ENCODE measurements at places on chromosomes 11 and 22.

GRCh38 chr11:57476047-57476756 lies 15.9 kb downstream of the RTN4RL2 start:
- no peak for DNase-seq

GRCh38 chr11:103875855-103876510 lies 160.5 kb upstream of the DDI1 start:
- no peak for DNase-seq

DNA sequence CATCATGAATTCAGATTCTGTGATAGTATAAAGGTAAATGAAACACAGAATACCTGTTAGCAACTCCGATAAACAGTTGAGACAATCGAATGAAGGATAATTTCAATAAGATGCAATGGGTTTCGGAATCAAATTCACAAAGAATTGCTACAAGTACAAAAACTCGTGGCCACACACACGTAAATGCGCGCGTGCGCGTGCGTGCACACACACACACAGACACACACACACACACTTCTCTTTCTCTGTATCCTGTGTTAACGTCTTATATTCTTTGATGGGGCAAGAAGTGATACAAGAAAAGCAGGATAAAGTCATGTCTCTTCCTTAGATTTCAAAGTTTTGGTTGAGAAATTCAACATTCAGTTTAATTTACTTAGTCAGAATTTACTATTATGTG lies 57.2 kb downstream of the FOLH1 start:
- DNase-seq, result no peak

DNA sequence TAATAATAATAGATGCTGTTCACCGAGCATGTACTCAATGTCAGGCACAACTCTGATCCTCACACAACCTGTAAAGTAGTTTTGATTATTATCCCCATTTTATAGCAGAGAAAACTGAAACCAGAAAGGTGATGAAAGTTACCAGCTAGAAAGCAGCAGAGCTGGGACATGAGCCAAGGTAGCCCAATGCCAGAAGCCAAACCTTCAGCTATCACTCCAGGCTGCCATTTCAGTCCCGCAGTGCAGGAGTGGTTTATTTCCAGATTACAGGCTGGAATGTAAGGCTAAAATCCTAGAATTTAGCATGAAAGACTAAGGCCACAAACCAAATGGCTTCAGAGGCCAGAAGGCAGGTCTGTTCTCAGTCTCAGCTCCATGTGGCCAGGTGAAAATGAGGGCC lies 108.8 kb downstream of the TENM4 start:
- no peak for DNase-seq

- no peak for DNase-seq
Measured at GRCh38 chr11:84021291-84021690, 735.1 kb upstream of the CCDC90B start.

DNA sequence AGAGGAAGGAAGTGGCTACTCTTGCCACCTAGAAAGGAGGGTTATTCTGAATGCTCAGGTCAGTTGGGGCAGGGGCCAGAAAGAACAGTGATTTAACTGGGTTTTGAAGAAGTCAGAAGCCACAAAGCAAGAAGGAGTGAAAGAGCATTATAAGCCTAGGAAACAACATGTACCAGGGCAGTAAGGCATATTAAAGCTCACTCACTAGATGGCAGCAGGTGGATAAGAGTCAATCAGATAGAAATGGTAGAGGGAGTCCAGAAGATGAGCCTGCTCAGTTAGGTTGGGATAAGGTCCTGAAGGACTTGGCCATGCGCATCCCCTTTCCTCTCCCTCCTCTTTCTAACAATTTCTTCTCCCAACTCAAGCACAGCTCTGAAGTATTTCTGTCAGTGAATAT lies 22.0 kb upstream of the PATE1 start:
- no peak for DNase-seq

GRCh38 chr11:64642871-64643255 lies 51.8 kb downstream of the SLC22A12 start:
- DNase-seq, result no peak

DNA sequence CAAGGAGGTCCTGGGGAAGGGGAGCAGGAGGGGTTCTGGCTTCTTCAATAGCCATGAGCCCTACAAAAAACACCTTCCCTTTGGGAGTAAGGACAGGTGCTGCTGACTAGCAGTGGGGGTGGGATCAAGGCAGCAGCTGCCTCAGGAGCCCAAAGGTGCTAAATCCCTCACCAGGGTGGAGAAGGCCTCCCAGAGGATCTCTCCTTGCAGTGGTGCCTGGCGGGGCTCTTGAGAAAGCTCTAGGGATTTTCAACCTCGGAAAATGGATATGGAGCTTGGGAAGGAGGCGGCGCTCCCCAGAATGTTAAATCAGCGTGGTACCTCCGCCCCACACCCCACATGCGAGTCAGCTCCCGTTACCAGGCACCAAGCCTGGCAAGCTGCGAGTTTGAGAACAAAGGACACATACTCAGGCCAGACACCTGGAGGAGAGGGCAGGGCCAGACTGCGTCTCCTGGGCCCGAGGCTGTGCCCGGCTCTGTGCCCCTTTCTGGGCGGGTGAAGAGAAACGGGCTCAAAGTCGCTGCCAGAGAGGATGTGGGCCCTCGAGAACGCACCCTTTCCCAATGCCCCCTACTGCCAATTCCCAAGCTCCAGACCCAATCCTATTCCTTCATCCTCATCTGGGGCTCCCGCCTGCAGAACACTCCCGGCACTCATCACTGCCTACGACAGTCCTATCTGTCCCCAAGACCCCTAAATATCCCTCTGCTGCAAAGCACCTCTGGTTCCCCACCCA lies 139.0 kb downstream of the BRD1 start:
- no peak for DNase-seq

DNA sequence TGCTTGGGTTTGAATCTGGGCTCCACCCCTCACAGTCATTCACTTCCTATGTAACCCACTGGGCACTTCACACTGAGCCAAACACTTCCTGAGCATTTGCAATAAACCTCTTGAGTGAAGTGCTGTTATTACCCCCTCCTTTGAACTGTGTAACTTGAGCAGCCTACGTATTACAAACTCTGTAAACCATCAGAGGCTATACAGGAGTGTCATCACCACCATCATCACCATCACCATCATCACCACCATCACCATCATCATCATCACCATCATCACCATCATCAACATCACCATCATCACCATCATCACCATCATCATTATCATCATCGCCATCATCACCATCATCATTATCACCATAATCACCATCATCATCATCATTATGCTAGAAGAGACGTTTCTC lies 18.4 kb downstream of the RTL6 start:
- DNase-seq, result no peak

DNA sequence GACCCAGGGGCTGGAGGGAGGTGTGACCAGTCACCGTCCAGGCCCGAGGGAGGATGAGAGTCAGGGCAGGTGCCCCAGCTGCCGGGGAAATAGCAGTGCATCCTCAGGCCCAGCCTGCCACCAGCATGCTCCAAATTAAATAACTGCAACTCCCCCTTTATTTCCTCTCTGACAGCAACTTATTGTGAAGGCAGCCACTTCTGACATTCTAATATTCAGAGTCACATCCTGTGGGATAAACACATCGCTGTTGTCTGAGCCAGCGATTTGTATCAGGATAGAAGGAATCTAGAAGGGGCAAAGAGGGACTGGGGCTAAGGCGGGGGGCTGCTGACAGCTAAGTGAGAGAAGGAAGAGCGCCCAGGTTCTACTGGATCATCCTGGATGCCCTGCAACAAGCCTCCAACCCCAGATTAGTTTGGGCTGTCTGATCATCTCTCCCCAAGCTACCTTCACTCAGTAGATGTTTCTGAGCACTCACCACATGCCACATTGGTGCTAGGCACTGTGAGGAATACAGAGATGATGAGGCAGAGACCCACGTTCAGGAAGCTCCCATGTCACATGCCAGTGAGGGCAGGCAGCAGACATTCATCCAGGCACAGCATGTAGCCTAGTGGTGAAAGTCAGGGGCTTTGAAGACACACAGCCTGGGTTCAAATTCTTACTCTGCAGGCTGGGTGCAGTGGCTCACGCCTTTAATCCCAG lies 214.1 kb downstream of the BUD13 start:
- DNase-seq, result no peak

DNA sequence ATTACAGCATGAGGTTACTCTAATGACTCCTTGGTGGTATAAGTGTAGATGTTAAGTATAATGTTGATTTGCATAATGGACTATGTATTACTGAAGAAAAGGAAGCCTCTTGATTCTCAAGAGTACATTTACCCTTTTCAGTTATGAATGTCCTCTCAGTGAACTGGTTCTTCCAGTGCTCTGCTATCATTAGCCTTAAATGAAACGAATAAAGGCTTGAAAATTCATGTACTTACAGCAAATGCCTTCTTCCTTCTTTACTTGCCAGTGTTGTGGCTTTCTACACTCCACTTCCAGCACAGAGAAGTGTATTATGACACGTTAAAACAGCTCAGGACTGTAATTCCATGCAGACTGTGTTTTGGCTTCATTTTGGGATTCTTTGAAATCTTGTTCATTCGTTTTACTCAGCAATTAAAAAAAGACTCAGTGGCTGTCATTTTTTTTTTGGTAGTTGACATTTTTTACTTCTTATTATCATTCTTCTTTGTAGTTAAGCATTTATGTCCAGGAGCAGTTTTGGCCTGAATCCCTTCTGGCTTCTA lies 96.9 kb downstream of the MTMR3 start:
- DNase-seq, result no peak

DNA sequence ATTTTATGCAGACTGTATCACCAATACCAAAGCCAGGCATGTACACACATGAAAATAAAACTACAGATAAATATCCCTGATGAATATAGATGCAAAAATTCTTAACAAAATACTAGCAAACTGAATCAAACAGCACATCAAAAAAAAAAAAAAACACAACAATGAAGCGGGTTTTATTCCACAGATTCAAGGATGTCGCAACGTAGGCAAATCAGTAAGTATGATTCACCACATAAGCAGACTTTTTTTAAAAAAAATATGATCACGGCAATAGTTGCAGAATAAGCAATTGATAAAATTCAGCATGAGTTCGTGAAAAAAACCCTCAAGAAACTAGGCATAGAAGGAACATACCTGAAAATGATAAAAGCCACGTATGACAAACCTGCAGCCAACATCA lies 21.3 kb downstream of the OR51F1 start:
- no peak for DNase-seq

DNA sequence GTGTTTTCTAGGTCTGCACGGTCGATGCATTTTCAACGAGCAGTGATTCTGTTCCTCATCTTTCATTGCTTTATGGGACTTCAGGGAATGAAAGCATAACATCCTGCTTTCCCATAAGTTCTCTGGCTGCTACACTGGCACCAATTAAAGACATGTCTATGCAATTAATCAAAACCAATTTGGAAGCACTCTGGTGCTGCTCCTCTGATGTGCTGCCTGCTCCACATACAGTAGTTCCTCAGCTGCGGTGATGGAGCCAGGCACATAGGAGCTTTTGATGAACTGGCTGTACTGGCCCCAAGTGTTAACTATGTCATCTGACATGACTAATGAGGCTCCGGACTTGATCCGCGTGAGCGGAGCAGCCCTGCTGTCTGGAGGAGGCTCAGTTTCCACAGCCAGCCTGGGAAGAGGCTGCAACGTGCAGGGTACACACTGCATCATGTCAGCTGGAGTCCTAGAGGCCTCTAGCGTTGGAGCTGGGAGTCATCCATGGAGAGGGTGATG lies 29.8 kb downstream of the GVQW3 start:
- DNase-seq, result no peak

DNA sequence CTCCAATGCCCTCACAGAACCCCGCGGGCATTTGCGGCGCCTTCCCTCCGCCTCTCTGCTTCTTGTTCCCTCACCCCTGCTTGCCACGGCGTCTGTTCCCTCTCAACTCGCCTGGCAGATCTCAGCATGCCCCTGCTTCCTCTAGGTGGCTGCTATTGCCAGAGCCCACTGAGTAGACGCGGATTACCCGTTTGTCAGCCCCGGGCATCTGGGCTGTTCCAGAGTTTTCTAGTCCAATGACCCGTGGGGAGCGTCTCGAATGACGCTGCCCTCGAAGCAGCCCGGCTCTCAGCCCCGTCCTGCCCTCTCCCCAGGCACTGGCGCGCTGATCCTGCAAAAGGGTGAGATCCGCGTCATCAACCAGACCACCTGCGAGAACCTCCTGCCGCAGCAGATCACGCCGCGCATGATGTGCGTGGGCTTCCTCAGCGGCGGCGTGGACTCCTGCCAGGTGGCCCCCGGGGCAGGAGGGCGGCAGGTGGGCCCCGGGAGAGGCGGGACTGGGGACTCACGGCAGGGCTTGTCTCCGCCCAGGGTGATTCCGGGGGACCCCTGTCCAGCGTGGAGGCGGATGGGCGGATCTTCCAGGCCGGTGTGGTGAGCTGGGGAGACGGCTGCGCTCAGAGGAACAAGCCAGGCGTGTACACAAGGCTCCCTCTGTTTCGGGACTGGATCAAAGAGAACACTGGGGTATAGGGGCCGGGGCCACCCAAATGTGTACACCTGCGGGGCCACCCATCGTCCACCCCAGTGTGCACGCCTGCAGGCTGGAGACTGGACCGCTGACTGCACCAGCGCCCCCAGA lies 49.7 kb downstream of the ST14 start:
- DNase-seq, result no peak

GRCh38 chr11:64649291-64649697 lies 58.3 kb downstream of the SLC22A12 start:
- no peak for DNase-seq

Measured in epithelial cell of prostate (primary cell).